ENCODE measurements at places on chromosomes 16 and 17. TPM values are rescaled to one million over a fixed set of nuclear protein-coding genes. Genes with fewer than 3 reads are reported as not detected.

Gene DLX4
- 7.4 TPM for total RNA-seq

Gene PIP4K2B
- 45.4 TPM for total RNA-seq

Gene TMEM235
- total RNA-seq = not detected

Gene MYO15A
- not detected for total RNA-seq

Data from M059J (cell line).